ENCODE measurements at places on chromosomes 7 and 10.

DNA sequence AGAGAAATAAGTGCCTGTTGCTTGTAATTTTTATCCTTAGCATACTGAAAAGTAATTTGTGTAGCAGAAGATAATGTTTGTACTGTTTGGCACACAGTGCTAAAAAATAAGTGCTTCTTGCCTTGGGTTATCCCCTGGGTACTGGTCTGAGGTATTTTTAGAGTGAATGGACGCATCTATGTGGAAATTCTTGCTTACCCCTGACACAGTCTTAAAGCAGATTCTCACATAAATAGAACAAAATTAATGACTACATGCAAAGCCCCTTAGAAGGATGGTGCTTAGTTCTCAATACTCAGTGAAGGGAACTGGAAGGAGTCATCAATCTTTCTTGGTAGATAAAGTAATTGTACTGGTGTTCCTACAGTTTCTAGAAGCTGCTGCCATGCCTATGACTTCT is 548.6 kb downstream of the ARL4A start:
- DNase-seq: no peak

GRCh38 chr10:5042922-5043321 is 39.3 kb upstream of the AKR1C2 start:
- DNase-seq: no peak

- no peak for DNase-seq
Measured at GRCh38 chr10:125004571-125005311, 62.8 kb downstream of the ZRANB1 start.

GRCh38 chr7:234051-234707 is 41.8 kb downstream of the FAM20C start:
- no peak for DNase-seq

GRCh38 chr10:89942217-89942616 is 240.8 kb downstream of the KIF20B start:
- DNase-seq: peak; percentile 78

- peak; percentile 4 for DNase-seq
Measured at GRCh38 chr7:43232366-43232765, 119.9 kb downstream of the HECW1 start.

GRCh38 chr7:81887098-81888090 is 117.5 kb upstream of the HGF start:
- peak; percentile 87 for DNase-seq

DNA sequence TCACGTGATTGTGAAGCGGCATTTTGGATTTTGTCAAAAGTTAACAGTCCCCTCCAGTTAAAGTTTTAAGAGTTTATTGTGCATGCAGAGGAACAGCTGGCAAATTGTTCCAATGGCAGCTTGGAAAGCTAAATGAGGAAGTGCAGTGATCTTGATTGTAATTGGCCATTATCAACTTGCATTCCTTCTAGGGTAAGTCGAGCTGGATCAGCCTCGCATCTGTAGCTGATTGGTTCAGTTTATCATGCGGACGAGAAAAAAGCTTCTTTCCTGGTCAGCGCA is 566 bp downstream of the ZNF789 start:
- peak; percentile 84 for DNase-seq

- no peak for DNase-seq
Measured at GRCh38 chr10:58010073-58010702, 257.5 kb downstream of the IPMK start.

GRCh38 chr7:44671069-44671468 is 64.6 kb downstream of the OGDH start:
- no peak for DNase-seq

GRCh38 chr10:22630234-22631174 is 83.9 kb downstream of the PIP4K2A start:
- peak; percentile 80 for DNase-seq

DNA sequence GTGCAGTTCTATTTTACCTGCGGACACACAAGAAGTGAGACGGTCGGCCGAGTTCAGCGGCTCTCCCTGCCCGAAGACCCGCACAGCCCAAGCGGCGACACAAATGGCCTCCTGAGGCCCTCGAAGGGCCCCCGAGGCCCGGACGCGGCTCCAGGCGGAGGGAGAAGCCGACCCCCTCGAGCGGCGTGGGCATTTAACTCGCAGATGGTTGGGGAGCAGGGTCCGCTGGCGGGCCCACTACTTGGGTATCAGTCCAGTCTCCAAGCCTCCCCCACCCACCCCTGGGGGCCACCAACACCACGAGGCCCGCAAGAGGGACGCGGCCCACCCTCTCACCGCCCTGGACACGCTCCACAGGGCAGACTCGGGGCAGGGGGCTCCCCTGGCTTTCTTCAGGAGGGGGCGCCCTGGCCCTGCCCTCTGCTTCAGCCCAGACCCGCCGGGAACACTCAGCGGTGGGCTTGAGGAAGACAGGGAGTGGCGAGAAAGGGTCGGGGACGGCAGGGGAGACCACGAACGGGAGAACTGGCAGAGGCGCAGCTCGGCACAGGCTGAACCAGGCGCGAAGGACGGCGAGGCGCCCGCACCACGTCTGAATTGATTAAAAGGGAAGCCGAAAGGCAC is 1.7 kb downstream of the IGF2BP3 start:
- no peak for DNase-seq

GRCh38 chr10:97684866-97685394 is 2.1 kb downstream of the AVPI1 start:
- DNase-seq: no peak

DNA sequence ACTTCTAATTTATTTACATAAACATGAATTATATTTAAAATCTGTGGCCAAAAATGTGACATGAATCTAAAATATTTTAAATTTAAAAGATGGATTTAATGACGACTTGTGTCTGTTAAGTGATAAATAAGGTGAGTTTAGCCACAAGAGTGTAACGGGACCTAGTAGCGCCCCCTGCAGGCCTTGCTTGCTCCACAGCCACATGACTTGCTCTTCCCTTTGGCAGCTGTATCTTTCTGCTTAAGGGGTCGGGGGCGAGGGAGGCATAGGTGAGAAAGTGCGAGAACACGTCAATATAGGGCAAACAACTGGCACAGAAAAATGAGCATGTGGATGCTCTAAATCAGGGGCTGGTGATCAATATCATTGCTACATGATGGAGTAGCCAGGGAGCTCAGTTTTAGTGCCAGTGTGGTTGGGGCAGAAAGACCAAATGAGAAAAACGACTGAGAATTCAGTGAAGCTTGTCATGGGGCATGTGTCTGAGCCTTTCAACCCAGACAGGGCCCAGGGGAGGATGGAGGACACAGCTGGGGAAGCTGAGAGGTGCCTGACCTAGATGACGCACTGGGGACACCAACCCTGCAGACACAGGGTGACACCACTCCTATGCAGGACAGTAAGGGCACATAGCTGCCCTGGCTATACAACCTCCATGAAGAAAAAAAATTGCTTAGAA is 49.8 kb downstream of the PAXIP1 start:
- no peak for DNase-seq

GRCh38 chr7:105325216-105325904 is 63.4 kb downstream of the SRPK2 start:
- peak; percentile 79 for DNase-seq

GRCh38 chr7:39923091-39923490 is 27.0 kb upstream of the CDK13 start:
- no peak for DNase-seq

GRCh38 chr7:4661871-4662270 is 20.2 kb upstream of the FOXK1 start:
- DNase-seq: no peak

DNA sequence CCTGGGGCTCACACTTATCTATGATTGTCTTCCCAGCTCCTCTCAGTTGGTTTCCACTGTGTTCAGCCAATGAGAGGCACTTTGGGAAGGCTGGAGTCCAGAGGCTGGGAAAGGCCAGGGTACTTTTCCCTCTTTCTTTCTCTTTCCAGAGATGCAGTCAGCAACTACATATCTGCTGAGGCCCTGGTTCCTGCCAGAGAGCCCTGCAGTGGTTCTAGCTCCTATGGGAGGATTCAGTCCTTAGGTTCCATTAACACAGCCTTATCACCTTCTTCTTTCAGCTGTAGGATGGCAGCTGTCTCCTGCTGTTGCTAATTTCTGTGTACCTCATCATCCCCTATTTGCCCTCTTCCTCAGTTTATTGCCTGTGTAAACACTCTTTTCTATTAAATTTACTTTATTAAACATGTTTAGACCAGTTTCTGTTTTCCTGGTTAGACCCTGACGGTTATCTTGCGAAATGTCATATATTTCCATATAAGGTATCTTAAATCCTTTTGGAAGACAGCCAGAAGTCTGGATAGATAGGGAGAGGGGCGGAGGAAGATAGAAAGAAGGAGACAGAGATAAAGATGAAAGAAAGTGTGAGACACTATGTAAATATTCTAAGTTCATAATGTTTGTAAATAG is 100.3 kb downstream of the HGF start:
- DNase-seq: no peak

- DNase-seq: no peak
Measured at GRCh38 chr7:3005257-3005656, 38.4 kb downstream of the CARD11 start.

- no peak for DNase-seq
Measured at GRCh38 chr10:94288361-94289101, 74.2 kb downstream of the NOC3L start.

DNA sequence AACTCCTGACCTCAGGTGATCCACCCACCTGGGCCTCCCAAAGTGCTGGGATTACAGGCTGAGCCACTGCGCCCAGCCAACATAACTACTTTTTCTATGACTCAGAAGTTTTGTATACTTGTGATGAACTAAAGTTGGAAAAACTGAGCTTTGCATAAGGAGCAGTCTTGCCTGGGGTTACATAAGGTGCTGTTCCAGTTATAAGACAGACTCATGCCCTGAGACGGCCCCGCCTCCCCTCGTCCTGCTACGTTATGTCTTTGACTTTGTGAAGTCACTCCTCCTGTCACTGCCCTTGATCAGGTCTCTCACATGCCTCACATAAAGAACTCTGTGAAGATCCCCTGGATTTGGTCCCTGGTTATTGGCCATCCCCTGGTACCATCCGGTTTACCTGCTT is 40.4 kb upstream of the OPN4 start:
- no peak for DNase-seq

DNA sequence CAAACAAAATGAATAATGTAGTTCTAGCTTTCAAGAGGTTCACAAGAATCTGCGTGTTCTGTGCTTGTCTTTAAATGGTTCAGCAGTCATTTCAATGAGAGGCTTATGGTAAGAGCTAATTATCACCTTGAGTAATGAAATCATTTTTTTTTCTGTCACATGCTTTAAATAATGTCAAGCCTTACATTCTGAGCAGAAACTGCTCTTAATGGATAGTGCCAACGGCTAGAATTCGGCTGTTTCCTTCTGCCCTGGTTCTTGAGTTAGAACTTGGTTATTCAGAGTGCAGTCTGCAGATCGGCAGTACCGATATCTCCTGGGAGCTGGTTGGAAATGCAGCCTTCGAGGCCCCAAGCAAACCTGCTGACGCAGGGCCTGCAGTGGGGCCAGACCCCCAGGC is 316.2 kb downstream of the CAMK1D start:
- DNase-seq: no peak

DNA sequence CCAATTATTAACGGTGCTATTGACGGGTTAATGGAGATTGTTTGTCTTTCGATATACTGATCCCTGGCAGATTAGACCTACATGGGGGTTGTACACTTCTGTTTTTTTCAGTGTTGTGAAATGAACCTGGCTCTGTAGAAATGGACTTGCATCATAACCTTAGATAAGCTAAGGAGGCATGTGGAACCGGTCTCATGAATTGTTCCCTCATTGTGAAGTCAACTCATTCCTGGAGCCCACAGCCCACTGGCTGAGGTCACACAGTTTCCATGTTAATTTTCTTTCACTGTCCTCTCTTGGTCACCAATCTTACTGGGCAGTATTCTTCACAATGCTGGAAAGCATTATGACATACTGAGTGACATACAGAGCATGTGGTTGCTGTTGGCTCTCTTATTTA is 202.8 kb downstream of the BMPER start:
- DNase-seq: peak; percentile 77

DNA sequence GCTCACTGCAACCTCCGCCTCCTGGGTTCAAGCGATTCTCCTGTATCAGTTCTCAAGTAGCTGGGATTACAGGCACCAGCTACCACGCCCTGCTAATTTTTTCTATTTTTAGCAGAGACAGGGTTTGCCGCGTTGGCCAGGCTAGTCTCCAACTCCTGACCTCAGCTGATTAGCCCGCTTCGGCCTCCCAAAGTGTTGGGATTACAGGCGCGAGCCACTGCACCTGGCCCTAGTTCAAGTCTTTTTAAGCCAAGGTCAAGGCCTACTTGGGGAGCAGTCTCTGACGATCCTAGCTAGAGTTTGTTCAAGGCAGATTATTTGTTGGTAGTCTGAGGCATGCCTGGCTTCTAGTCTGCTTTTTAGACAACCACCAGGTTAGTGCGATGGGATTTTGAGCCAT is 709.5 kb upstream of the COBL start:
- no peak for DNase-seq

GRCh38 chr10:91251430-91252056 is 31.1 kb downstream of the PCGF5 start:
- DNase-seq: peak; percentile 24

DNA sequence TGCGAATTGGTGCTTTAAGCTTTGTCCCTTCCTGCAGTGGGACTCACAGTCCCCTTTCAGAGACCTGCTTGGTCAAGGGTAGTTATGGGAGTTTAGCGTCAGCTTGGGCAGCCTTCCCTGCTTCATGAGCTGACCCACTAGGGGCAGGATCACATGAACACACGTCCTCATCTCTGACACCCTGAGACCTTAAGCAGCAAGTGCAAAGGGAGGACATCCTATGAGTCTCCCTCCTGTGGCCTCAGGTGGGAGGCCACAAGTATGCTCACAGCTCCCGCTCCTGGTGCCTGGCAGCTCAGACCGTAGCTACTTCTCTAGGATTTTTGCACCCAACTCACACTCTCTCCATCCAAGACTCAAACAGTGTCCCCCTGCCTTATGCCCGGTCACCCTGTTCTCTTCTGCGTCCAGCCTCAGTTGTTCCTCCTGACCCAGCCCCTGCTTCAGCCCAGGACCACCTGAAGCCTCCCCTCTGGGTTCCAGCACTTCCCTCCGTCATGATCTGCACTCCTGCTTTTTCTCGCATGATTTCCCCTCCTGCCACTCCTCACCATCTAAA is 136.6 kb upstream of the FAM20C start:
- DNase-seq: no peak

Measured in MV-4-11 (cell line).